Foreskin keratinocyte (primary cell): ENCODE measurements at places on chromosomes 2 and 18.

DNA sequence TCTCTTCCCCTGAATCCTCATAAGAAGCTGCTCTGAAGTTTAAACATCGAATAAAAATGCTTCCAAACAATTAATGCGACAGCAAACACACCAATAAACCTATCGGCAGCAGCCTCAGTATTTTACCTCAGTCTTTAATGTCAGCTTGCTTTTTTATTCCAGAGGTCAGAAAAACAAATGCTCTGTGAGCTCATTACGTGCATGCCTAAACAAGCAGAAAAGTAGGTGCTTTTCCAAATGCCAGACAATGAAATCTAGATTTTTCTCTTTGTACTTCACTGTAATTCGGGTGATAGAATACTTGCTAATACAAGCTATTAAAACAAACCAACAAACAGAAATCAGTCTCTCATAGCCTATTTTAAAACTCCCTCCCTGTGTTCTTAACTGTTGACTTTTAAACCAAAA lies 381.5 kb downstream of the NRXN1 start:
- no peak for DNase-seq

GRCh38 chr2:108898315-108899082 lies 90.5 kb downstream of the EDAR start:
- no peak for DNase-seq

- peak; percentile 34 for DNase-seq
These were observed at the start of gene LAMA3 for GRCh38 chr18:23689031-23689615. TSS of gene LAMA3 (plus strand) at chr18:23689453. CDS start at chr18:23689684, 231 bp downstream.

DNA sequence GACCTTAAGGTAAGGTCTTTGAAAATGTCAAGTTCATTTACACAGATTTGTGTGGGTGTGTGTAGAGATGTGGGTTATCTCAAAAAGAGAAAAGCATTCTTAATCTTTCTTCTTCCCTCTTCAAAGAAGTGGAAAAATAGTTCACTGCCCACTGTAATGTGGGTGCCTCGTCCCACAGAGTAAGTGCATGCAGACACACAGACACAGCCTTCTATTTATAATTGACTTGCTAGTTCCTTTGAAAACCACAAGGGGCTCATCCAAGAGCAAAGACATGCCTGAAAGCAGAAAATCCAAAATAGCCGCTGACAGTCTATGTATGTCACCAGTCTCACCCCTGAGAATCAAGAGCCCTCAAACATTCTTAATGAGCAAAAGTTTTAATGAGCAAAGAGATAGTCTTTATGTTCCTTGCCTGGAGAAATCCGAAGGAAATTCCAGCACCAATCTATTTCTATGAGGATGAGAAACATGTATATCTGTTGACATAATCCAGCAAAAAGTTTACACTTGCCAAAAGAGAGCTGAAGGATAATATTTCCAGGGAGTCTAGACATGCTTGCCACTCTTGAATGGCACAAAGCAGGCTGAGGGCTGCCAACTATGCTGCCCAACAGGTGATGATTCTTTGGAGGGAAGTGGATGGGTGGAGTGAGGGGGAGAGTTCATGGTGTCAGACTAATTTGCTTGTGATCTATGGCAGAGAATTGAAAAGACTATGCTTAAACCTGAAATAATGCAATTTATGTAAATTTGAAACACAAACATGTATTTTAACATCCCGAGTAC lies 93.9 kb downstream of the ACVR1 start:
- DNase-seq: no peak
